ENCODE measurements at places on chromosomes 5 and 9.

DNA sequence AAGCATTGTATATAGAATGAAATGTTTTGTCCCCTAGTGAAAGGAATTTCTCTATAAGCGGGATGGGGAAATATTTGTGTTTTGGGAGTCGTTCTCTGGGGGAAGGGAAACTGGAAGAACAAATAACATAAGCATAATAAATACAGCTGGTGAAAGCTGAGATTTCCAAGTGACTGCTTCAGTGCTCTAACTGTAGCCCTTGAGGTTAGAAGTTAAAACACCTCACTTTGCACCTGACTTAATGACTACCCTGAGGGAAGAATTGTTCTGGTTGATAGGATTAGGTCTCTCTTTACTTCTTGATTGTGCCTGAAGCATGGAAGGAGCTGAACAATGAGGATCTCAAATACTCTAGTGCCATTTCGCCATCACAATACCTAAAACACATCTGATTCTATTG lies 307.4 kb downstream of the MAN2A1 start:
- DNase-seq: no peak

DNA sequence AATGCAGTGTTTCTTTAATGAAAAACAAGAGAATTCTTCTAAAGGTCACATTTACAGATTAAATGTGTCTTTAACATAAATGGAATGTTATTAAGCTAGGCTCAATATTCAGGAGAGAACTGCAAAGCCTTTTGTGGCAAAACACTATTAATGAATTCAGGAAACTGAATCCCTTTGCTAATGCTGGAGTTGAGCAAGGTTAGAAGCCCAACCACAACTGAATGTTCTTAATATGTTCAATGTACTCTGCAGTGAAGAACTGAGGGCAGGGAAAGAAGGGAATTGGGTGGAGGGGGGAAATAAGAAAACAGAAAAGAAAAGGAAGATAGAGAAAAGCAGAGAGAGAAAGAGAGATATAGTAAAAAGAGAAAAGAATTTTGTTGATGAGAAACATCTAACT lies 276.7 kb upstream of the TMEM161B start:
- DNase-seq: no peak

- no peak for DNase-seq
These were observed 580.9 kb upstream of the WWC1 start for GRCh38 chr5:167710444-167711073.

DNA sequence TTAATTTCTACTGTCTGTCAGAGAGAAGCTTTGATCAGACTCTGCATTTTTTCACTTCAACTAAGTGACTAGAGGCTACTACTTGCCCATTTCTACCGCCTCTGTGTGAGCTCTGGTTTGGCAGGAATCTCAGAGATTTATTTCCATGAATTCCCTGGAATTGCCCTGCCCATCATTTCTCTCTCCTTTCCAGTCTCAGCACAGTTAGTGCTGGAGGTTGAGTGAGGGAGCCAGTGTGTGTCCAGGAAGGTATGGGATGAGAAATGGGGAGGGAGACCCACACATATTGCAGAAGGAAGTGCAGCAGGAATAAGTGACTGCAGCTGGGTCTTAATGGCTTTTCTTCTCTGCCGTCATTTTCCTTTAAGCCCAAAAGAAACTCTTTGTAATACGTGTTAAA lies 443.1 kb upstream of the ZNF462 start:
- no peak for DNase-seq

DNA sequence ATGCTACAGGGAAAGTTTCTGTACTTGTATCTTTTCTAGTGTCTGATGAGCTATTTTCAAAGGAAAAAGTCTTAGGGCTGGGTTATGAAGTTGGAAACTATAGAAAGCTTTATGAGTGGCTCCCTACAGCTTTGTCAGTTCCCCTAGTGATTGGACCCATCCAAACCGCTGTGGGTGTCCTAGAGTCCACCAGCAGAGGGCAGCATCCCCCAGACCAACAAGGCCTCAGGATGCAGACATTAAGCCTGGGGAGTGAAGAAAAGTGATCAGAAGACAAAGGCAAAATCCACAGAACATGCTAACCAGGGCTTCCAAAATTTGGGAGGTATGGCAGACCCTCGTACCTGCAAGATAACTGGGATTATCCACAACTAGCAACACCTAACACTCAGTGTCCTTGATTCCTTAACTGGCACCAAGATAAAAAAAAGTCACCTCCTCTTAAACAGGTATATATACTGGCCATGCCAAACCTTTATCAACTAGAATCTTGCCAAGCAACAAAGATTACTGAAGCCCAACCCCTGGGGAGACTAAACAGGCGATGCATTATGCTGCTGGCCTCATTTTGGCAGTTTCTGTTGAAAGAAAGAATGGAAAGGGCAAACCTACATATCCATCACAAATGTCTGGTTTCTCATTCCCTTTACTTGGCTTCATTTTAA lies 110.4 kb upstream of the NR5A1 start:
- no peak for DNase-seq

GRCh38 chr9:14275331-14275730 lies 38.6 kb downstream of the NFIB start:
- DNase-seq: no peak

- DNase-seq: no peak
These were observed 8.6 kb upstream of the PITX1 start for GRCh38 chr5:135042595-135042994.

GRCh38 chr5:120367896-120368634 lies 96.0 kb upstream of the PRR16 start:
- DNase-seq: no peak

DNA sequence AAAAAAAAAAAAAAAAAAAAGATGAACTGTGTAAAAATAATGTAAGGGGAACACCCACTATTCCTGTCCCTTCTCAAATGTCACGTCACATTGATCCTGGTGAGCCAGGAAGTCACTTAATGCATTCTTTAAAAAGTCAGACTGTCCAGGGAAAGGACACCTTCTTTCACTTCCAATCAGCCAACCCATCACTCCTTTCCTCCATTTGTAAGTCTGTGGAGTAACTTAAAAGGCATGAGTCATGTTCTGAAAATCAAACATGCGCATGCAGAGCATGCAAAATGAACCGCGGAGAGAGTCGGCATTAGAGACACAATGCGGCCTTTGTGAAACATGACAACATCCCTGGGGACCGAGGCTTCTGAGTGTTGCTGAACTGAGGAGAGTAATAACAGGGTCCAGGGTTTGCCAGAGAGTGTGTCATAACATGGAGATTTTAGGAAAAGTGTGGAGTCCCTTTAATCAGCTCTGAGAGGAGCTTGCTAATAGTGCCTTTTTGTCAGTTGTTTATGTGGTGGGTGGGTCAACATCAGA lies 77.6 kb upstream of the SEMA6A start:
- DNase-seq: peak; percentile 84

DNA sequence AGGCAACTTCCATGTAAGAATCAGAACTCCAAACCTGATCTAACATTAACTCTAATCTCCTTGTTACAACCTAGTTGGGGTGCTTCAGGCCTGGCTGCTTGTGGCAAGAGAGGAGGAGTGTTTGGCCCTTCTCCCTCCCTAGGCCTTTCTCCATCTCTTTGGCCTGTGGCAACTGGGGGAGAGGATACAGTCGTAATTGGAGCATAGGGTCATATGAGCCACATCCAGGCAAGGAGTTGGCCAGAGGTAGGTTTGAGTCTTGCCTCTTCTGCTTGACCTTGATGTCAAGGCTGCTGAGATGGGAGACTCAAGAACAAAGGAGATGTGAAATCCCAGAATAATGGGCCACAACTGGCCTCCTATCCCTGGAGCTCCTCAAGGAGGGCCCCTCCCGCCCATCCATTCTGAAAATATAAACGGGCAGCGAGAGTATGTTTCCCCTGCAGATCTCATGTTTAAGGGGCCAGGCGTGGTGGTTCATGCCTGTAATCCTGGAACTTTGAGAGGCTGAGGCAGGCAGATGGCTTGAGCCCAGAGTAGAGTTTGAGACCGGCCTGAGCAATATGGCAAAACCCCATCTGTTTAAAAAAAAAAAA lies 59.3 kb upstream of the ANGPTL2 start:
- DNase-seq: no peak

DNA sequence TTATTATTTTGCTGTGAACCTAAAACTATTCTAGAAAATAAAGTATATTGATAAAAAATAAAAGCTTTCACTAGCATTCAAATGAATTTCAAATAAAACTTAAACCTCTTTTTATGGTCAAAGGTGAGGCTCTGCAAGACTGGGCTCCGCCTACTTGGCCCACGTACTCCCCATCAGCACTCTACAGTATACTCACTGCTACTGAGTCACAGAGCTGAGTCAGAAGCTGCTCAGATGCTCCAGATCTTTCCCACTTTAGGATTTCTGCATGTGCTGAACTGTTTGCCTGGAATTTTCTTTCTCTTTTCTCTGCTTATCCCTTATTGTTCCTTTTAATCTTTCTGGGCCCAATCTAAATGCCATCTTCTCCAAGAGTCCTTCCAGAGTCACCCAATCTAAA lies 331.9 kb upstream of the CCNG1 start:
- peak; percentile 6 for DNase-seq

DNA sequence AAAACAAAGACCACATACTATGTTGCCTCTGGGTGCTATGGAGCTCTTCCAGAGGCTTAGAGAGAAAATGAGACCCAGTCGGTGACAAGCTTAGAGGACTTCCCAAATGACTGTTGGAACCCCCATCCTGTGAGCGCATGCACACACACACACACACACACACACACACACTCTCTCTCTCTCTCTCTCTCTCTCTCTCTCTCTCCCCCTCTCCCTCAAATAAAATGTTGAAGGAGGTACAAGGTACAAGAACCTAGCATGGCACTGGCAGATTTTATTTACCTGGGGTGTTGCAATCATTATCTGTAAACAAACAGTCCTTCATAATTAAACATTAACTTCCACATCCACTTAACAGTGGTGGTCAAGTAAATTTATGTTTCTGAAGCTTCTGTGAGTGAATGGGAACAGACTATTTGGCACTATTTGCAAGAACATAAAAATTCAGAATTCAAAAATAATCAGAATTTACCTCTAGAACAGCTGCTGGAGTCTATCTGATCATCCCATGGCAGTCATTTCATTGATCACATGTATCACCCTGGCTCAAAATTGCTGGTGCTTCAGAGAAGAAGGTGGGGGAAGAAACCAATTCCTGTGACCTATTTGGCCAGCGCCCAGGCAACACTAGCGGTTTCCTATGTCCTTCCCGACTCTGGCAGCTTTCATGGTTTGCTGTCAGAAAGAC lies 24.9 kb downstream of the TRPM3 start:
- DNase-seq: no peak

DNA sequence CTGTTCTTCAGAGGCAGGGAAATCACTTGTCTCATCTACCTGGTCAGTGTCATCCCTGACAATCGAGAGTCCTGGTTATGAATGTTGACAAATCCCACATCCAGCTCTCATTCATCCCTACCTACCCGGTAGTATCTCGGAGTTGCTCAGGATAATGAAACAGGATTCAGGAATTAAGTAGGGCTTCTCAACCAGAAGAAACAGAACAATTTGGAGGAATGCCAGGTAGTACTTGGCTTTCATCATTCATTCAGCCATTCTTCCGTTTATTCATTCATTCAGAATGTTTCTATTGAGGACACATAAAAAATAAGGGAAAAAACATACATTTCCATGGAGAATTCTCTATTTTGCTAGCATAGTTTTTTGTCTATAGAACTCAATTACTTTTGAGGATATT lies 195.0 kb downstream of the ARHGEF28 start:
- DNase-seq: no peak

GRCh38 chr5:1280177-1281037 lies 14.5 kb downstream of the TERT start:
- DNase-seq: no peak

DNA sequence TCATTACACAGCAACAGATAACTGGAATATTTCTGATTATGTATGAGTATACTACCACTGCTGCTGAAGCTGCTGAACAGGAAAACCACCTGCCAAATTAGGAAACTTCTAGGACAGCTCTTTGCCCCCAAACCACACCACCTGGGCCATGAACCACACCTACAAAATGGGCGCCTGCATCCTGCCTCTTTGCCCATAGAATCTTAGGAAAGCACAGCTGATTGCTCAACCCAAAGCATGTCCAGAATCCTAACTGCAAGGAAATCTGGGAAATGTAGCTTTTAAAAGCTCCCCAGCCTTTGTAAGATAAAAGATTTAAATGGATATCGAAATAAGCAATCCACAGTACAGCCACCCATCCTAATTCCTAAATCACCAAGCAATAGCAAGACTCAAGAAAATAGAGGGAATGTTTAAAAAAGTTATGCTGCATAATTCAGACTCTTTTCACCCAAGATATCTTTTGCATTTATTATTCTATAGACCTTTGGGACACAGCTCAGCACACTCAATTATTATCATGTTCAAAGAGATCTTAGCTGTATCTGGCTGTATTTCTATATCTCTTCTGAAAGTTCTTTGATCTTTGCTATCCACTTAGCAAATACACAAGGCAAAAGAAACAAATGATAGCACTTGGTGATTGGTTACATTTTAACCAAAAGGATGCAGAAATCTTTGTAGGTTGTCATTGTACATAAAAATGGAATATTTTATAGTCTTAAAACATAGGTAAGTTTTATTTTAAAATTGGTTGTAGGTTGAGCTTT lies 6.8 kb upstream of the C9orf152 start:
- no peak for DNase-seq

GRCh38 chr5:57171816-57172465 lies 1.9 kb upstream of the GPBP1 start:
- DNase-seq: no peak

GRCh38 chr5:129500101-129500500 lies 40.0 kb downstream of the ADAMTS19 start:
- no peak for DNase-seq

- no peak for DNase-seq
These were observed 54.2 kb upstream of the NCS1 start for GRCh38 chr9:130117816-130118632.

GRCh38 chr9:108905494-108905893 lies 28.4 kb downstream of the ELP1 start:
- DNase-seq: no peak

- DNase-seq: no peak
These were observed 25.9 kb upstream of the ZFAND5 start for GRCh38 chr9:72390907-72391306.

DNA sequence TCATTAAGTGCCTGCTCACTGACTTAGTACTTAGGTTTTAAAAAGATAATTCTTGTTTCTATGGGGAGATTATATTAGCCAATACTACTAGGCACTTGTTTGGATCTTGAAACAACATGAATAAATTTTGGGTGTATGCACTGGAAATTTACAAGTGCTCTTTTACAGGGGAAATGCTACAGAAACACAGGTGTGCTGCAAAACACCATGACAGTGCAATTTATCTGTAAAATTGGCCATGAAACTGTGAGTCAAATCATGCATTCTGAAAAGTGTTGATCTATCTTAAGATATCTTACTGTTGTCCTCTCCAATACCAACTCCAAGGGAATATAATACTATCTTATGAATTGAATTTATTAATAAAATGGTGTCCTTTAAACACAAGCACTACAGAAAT lies 12.1 kb upstream of the PCDHB1 start:
- DNase-seq: no peak

- no peak for DNase-seq
These were observed 138.0 kb upstream of the IRX4 start for GRCh38 chr5:2020730-2021129.

Measured in anterior cingulate cortex (tissue), 58 donors.